ENCODE measurements at places on chromosomes 4 and X.

DNA sequence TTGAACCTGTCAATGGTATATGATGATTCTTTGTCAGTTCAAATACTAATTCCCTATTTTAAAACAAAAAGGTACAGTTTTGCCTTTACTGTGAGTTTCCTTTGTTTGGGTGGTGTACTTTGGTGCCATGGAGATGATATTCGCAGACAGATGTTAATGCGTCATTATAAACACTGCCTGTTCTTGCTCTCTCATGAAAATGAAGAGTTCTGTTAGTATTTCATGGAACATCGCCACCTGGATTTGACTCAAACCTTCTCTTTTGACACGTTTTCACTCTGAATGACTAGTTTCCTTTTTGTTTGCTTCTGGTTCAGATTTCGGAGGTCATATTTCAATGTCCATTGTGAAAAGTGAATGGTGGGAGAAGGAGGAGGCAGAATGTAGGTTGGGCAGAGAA lies 6.9 kb upstream of the CTSO start:
- no peak for DNase-seq

- DNase-seq = no peak
Measured at GRCh38 chr4:47203593-47203992, 172.2 kb downstream of the GABRB1 start.

GRCh38 chr4:20987191-20987590 lies 286.9 kb downstream of the PACRGL start:
- DNase-seq = no peak

DNA sequence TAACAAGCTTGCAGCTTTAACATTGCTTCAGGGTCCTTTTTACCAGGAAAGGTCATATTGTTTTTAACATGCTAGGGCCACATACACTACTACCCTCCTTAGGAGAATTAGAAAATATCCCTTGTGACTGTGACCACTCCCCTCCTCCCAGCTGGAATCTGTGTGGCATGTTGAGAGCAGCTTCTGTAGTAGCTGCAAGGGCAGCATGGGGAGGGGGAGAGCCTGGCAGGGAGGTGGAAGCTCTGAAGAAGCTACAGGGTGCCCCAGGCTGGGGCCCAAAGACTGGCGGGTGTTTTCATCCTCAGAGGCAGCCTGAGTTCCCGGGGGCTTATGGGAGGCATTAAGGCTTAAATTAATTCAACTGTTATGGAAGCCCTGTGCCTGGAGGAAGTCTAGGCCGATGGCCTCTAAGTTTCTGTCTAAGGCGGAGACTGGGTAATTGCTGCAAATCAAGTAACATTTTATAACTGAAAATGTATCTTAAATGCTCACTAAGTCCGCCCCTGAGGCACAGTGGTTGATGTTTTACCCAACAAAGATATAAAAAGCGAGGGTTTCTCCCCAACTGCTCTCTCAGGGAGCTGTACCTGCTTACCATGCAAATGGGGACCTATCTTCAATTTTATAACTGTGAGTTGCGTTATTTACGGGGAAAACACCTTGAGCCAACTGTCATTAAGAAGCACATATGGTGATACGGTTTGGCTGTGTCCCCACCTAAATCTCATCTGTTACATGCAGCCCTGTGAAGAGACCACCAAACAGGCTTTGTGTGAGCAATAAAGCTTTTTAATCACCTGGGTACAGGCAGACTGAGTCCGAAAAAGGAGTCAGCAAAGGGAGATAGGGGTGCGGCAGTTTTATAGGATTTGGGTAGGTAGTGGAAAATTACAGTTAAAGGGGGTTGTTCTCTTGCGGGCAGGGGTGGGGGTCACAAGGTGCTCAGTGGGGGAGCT lies 37.4 kb upstream of the STS start:
- no peak for DNase-seq

GRCh38 chr4:107213880-107214279 lies 177.8 kb upstream of the DKK2 start:
- DNase-seq = no peak

DNA sequence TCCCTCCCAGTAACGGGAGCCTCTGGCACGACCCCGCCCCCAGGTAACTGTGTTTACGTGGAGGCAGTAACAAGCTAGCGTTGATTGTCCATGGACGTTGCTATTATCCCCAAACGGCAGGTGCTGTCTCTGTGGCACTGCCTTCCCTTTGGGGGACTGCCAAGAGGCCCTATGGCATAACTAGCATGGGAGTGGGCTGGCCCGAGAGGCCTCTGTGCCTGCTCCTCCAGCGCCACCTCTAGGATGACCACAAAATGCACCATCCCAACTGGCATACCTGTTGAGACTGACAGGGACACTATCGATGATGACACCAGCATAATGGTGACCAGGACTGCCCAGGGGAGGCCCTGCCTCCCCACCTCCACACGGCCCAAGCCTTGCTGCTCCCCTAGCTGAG lies 1.5 kb downstream of the SRPK3 start:
- DNase-seq = peak; percentile 45

GRCh38 chr4:120466429-120466828 lies 399.8 kb upstream of the MAD2L1 start:
- DNase-seq = no peak

DNA sequence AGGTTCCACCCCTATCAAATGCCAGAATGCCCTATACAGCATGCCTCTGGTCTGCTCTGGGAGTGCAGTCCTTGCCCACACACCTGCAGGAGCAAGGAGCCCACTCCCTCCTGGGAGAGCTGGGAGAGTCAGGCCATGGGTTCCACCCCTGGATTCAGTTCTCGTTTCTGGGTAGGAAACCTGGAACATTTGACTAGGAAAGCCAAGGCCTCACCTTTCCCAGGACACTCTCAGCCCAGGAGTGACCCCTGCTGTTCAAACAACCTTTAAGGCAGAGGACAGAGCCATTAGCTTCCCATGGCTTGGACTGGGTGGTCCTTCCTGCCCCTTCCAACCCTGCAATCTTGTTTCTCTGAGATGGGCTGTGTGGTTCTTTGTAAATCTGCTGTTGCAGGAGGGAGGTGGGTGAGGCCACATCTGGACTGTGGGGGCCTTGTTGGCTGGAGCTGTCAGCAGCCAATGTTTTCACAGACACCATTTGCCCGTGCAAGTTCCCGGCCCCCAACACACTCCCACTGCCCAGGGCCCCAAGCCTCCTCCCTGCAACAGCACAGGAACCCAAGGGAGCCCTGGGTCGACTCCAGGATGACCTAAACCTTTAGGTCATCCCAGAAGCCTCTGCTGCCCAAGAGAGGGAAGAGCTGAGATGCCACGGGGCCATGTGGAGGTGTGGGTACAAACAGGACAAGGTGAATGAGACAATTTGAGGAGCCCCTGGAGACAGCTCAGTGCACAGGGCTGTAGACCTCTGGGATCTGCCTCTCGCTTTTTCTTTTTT lies 104.4 kb downstream of the PJA1 start:
- DNase-seq = peak; percentile 4

DNA sequence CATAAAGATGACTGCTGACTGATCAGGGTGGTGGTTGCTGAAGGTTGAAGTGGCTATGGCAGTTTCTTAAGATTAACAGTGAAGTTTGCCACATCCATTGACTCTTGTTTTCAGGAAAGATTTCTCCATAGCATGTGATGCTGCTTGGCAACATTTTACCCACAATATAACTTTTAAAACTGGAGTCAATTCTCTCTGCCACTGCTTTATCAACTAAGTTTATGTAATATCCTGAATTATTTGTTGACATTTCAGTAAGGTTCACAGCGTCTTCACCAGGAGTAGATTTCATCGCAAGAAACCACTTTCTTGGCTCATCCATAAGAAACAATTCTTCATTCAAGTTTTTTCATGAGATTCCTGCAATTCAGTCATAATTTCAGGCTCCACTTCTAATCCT lies 166.5 kb upstream of the SPRY1 start:
- DNase-seq = no peak

DNA sequence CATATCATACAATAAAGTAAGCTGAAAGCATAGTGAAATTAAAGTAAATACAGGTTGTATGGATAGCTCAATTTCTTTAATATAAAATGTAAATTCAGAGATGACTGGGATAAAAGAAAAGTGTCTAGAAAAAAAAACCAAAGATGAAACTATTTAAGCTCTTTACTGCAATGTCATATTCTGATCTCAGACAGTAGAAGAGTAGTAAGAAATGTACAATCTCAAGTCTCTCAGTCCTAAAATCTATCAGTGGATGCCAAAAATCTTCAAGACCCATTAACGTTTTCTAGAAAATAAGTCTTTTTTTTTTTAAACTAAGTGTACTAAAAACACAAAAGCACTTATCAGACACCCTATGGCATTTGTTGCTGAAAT lies 13.8 kb downstream of the MGARP start:
- no peak for DNase-seq

- DNase-seq = no peak
Measured at GRCh38 chrX:47061238-47061919, 16.9 kb upstream of the RGN start.

DNA sequence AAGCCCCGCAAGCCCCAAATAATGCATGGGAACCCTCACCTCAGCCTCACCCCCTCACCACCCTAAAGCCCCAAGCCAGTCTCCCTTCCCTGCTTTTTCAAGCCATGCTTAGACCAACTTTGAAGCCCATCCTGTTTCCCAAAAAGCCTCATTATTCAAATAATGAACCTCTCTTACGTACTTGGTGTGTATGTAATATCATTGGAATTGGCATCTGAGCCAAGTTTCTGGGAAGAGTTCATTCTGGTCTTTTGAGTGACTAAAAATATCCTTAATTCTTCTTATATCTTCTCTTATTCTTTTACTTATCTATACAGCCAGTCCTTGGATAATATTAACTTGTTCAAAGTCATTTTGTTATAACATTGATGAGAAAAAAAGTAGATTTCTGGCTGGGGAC lies 875.8 kb upstream of the SLIT2 start:
- DNase-seq = no peak

GRCh38 chr4:1207157-1207470 lies 34.7 kb upstream of the SPON2 start:
- DNase-seq = no peak

Measured in NB4 (cell line).